ENCODE measurements at places on chromosomes 3 and 15. TPM values are rescaled to one million over a fixed set of nuclear protein-coding genes. Genes with fewer than 3 reads are reported as not detected.

The USP3 gene
- total RNA-seq: 60.0 TPM

The PCSK6 gene
- 10.6 TPM for total RNA-seq

- peak; percentile 95 for DNase-seq
These were observed 408.9 kb upstream of the THBS1 start for GRCh38 chr15:39171944-39172368.

DNA sequence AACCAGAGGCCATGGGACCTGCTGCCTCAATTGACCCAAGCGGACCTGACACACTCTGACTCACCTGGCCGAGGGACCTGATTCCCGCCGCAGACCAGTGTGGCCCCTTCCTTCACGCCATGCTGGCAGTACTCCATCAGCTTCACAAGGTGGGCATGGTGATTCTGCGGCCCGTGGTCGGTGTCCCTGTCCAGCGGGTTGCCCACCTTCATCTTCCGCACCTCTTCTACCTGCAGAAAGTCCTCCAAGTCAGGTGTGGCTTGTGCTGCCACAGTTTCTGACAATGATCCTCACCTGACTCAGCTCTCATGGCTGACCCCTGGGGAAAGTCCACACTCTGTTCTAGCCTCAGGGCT is 25.9 kb upstream of the SLC41A3 start:
- DNase-seq: no peak

- DNase-seq: no peak
These were observed 43.9 kb downstream of the TJP1 start for GRCh38 chr15:29778382-29778781.

The EXD1 gene
- total RNA-seq: not detected

DNA sequence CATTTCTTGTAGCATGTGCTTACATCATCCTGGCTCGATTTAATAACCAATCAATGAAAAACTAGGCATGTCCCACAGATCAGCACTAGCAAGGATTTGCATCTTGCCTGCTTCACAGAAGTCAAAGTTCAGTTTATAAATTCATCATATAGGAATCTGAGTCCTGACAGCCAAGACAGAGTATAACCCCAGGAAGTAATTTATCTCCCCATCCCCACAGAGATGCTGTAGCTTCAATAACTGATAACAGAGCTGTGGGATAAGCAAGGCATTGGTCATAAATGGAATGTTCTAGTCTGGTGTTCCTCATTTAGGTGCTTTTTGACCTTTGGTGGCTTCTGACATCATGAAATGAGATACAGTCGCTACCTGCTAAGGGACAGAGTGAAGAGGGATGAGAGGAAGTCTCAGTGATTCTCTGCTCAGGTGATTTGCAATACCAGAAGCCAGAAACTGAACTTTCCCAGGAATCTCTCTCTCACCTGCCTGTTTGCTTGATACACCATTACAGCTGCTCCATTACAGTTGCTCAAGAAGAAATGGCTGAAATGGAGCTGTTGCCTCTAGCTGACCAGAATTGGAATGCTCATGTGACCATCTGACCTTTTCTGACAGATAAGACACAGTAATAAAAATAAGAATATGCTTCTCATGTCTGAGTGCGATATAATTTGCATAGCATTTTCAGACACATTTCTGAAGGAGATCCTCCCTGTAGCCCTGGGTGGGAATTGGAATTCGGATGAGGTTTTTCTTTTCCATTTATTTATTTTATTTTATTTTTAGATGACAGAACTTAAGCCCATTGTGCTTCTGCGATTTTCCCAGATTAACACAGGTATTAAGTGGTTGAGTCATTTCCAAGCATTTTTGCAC is 217.1 kb upstream of the KCNMB2 start:
- DNase-seq: no peak

The KNG1 gene
- total RNA-seq: not detected

The ADAMTS7 gene
- 16.3 TPM for total RNA-seq

The NGRN gene
- 106 TPM for total RNA-seq

DNA sequence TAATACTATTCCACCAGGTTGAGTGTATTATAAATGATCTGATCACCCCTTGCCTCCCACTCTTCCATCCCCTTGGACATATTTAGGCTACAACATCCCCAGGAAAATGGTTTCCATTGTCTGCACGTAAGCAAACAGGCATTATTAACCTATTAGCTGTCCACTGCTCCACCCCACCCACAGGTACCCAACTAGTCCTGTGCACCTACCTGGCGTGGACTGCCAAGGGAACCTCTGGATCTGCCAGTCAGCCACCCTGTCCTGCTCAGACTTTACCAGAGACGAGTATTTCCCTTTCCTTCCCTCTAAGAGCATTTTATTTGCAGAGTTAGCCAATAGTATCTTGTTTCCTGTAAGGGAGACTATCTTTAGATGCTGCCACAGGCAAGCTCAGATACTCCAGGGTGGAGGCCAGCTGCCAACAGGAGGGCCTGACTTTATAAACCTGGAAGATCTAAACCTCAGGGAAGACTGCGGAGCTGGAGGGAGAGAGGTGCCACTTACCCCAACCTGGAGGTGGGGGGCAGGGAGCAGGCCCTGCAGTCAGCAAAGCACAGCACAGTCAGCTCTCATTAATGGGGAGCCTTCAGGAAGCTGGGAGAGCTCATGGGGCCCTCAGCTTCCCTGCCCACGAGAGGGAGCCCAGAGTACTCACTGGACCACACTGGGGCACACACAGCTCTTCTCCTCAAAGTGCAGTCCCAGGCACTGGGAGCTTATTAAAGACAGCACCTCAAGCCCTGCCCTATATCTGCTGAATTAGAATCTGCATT is at the start of gene CX3CR1:
TSS of gene CX3CR1 (minus strand) at position 292 of the 773 bp plus-strand sequence. CDS start 13,527 bp downstream, outside the sequence.
- peak; percentile 23 for DNase-seq

DNA sequence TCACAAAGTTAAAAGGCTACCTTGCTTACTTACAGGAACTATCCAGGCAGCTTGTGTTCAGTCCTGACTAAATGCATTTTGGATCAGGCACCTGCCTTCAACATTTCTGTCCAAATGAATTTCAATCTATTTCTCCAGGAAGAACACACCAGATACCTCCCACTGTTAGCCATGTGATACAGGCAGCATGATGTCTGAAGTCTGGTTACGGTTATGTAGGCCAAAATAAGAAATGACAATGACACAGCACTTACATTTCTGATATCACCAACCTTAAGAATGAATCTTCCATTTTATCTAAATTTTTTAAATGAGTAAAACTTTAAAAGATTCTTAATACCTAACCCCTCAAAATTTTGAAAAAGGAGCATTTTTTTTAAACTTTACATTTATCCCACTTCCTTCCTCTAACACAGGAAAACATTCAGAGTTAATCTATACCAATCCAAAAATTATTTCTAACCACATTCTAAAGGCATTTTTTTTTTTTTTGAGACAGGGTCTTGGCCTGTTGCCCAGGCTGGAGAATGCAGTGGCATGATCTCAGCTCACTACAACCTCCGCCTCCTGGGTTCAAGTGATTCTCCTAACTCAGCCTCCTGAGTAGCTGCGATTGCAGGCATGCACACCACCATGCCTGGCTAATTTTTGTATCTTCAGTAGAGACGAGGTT is at the start of gene MAP4:
TSS of gene MAP4 (minus strand) at position 116 of the 673 bp plus-strand sequence. CDS start 17,556 bp downstream, outside the sequence.
- DNase-seq: peak; percentile 32

DNA sequence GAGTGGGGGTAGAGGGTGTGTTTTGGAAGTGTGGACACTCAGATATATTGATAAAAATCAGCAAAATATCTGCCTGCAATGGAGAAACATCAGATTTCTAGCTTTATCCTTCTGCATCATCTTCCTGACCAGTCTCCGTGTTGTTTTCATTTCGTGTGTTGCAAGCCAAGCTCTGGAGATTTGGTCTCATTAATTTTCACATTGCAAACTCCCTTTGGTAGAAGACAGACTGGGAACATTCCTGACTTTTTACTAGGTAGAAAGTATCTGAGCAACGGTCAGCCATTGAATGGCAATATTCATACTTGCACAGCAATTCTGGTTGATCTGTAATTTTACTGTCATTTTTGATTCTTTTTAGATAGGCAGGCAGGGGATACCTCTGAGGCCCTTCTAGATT is 30.4 kb downstream of the FSTL1 start:
- no peak for DNase-seq

The CHRNA7 gene
- total RNA-seq: 2.8 TPM

- DNase-seq: no peak
These were observed 317.5 kb upstream of the SLCO3A1 start for GRCh38 chr15:91535856-91536500.

The TERC gene
- total RNA-seq: 179 TPM

The CHL1 gene
- 69.0 TPM for total RNA-seq

The MFSD1 gene
- total RNA-seq: 63.0 TPM

The CNTN6 gene
- total RNA-seq: 3.5 TPM

DNA sequence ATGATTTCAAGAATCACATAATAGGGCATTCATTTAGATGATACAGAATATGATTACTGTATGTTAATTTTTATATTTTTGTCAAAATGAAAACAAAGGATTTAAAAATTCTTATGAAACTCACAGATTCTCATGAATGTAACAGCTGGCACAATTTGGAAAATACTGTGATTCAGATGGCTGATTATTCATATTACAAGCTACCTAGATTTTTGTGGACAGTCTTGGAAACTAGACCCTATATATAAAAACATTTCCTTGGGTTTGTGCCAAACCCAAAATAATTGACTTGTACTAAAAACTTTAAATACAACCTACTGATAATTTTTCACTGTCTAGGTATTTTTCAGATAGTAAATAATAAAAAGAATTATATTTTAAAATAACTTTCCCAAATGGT is 26.2 kb downstream of the ZBED2 start:
- no peak for DNase-seq

GRCh38 chr15:35141743-35142471 is 56.8 kb upstream of the NANOGP8 start:
- no peak for DNase-seq

DNA sequence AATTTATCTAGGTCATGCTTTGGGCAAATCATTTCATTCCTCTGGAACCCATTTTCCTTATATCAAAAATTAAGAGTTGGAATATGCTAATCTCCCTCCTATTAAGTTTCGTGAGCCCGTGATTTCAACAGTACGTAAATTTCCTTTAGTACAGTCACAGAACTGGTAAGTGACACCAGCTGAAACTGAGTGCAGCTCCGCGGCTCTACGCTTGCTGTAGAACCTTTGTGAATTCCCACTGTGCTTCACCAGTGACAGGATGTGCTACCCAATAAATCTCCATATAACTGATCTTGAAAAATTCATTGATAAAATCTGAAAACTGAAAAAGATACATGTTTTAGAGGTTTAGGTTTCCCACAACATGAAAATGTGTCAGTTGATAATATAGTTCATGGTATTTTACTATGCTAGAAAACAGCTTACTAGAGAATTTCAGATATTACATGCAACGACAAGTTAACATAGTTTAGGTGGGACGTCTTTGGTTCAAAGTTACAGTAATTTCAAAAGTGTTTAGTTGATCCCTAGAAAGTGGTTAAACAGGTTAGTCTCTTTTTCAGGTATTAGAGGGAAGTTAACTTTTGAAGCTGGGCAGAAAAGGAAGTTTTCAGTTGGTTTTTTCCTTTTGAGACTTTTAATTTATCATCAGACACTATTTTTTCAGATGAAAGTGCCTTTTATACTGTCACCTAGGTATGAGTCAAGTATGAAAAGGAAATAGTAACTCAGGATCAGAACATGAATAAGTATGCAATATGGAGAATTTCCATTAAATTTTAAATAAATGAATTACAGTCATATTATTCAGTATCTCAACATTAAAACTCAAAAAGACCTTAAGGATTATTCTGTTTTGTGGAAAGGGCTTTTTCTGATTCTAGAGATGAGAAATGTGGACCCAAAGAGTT is 57.0 kb downstream of the PPARG start:
- peak; percentile 37 for DNase-seq
